ENCODE measurements at places on chromosomes 7 and 10.

DNA sequence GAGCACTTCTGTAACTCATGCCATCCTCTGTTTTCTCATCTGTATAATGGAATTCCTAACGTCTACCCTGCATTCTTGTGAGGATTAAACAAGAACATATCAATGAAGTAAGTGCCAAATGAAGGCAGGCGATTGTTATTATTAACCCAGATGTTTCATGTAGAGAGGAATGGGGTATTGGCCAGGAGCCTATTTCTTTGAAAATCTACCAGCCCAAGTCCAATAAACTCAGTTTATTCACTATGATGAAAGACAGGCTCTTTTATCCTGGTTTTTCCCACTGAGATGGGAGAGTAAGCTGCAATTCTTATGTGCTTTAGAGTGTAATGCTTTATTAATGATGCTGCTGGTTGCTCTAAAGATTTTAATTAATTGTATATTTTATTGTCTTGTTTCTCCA is 9.6 kb downstream of the CTTNBP2 start:
- DNase-seq: no peak

- DNase-seq: no peak
Observed at GRCh38 chr7:28621369-28621841, 209.1 kb downstream of the CREB5 start.

GRCh38 chr7:148696787-148697186 is 1.9 kb upstream of the CUL1 start:
- no peak for DNase-seq

DNA sequence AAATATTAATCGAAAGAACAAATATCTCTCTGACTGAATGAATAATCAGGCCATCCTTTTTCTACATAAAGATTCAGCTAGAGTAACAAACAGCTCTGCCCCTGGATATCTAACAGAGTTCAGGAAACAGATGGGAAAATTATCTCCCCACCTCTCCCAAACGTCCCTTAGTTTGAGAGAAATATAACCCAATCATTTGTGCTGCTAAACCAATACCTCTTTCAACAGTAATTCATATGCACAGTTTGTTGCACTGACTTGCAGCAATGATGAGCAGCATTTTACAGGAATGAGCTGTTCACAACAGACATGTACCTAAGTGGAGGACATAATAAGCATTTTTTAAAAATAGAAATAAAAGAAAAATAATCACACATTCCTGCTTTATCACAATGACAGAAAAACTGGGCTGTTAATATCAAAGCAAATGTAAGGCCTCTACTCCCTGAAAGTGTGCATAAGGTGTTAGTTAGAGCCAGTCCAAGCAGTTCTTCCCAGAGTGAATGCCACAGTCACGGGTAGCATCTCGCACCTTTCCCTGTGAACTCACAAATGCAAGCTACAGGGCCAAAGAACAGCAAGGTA is 2.3 kb downstream of the CREB3L2 start:
- no peak for DNase-seq
